ENCODE measurements at places on chromosomes 7 and 10.
A peak's percentile ranks its signal among the peaks of the same experiment; 100 is the strongest.

- peak; percentile 17 for DNase-seq
These were observed 20.4 kb upstream of the INMT start for GRCh38 chr7:30731581-30731980.

DNA sequence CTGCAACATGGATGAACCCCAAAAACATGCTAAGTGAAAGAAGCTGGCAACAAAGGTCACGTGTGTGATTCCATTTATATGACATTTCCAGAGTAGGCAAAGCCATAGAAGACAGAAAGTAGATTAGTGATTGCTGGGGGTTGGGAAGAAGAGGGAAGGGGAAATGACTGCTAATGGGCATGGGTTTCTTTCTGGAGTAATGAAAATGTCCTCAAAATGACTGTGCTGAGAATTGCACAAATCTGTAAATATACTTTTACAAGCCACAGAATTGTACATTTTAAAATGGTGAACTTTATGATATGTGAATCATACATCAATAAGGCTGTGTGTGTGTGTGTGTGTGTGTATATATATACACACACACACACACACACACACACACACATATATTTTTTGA, 15.8 kb downstream of the MMS19 start:
- no peak for DNase-seq

- no peak for DNase-seq
These were observed 37.4 kb downstream of the AMZ1 start for GRCh38 chr7:2725178-2726105.

DNA sequence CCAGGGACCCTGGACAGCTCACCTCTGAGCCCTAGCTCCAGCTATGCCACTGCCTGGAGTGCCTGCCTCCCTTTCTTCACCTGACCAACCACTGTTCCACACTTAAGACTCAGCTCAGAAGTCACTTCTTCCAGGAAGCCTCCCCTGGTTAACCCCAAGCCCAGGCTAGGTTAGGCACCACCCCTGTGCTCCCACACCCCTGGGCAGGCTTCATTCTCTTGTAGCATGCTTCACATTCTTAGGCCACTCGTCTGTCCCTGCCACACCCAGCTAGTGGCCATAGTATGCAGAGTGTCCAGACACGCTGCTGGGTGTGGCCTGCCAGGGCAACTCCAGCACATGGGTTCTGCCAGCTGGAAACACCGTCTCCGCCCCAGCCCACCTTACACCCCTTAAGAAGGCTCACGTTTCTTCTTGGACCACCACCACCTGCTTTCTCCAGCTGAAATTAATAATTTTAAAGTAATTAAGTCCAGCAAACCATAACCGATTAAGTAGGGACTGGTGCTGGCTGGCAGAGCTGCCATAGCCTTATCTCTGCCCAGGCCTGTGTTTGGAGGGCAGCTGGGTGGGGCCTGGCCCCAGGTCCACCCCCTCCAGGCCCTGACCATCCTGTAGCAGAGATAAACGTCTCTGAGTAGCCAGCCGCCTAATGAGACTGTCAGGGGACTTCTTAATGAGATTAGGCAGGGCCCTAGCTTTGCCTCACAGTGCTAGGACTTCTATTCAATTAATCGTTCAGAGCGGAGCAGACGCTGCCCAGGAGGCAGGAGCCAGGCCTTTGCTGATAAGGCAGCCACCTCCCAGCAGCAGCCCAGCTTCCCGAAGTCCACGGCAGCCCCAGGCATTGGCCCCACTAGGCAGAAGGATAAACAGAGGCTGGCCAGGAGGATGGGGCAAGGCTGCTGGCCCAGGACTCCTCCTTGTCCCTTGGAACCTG, 20.5 kb downstream of the GRID1 start:
- peak; percentile 33 for DNase-seq

- DNase-seq = no peak
These were observed 797.3 kb downstream of the XPNPEP1 start for GRCh38 chr10:109126016-109126415.

DNA sequence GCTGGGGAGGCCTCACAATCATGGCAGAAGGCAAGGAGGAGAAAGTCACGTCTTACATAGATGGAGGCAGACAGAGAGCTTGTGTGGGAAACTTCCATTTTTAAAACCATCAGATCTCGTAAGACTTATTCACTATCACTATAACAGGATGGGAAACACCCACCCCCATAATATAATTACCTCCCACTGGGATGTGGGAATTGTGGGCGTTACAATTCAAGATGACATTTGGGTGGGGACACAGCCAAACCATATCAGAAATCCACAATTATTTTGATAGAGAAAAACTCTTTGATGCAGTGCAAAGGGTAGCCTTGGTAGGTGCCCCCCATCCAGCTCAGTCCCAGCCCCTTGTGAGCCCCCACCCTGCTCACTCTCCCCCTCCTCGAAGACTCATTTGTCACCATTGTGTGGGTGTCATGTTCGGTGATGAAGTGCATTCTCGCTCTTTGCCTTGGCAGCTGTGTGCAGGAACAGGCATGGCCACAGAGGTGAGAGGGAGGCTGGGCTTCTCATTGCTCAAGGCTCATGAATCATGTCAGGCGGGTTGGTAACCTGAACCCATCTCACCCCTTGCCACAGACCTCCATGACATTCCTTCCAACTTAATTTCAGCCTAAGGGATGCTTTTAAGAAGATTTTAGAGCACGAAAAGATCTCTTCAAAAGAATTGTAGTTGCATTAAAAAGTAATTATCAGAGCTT, 75.9 kb downstream of the BUB3 start:
- DNase-seq = no peak

GRCh38 chr7:5394264-5395105, 29.1 kb downstream of the TNRC18 start:
- no peak for DNase-seq

DNA sequence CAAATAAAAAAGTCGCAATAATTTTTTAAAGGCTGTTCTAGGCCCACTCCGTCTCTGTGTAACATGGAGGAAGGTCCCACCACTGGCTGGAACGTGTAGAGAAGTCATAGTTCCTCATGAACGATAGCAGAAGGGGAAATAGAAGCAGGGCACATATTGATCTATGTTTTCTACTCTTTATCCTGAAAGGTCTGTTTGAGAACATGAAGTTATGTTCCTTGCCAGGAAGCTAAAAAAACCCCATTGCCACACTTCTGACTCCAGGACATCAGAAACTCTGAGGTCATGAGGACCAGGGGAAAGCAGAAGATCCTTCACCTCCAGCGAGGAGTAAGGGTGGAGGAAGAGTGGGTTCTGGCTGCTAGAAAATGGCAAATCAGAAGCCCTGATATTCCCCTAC, 10.8 kb downstream of the ANKRD22 start:
- DNase-seq = no peak

DNA sequence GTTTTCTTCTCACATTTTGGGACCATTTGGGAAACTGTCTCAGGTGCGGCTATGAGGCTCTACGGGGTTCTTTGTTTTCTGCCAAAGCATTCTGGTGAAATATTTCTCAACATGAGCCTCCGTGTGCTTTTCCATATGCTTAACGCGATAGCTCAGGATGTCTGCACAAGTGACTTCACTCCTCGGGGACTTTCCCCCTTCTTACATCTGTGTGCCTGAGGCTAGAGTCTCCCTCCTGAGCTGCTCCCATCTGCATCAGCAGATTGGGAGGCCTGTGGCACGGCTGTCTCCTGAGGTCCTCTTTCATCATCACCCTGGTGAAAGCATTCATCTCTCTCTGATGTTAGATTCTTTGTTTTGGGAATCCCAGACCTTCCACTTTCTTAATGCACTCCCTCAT, 1190.9 kb downstream of the TYW1 start:
- DNase-seq = peak; percentile 17

GRCh38 chr7:54664235-54665228, 94.5 kb downstream of the SEC61G start:
- DNase-seq = no peak

DNA sequence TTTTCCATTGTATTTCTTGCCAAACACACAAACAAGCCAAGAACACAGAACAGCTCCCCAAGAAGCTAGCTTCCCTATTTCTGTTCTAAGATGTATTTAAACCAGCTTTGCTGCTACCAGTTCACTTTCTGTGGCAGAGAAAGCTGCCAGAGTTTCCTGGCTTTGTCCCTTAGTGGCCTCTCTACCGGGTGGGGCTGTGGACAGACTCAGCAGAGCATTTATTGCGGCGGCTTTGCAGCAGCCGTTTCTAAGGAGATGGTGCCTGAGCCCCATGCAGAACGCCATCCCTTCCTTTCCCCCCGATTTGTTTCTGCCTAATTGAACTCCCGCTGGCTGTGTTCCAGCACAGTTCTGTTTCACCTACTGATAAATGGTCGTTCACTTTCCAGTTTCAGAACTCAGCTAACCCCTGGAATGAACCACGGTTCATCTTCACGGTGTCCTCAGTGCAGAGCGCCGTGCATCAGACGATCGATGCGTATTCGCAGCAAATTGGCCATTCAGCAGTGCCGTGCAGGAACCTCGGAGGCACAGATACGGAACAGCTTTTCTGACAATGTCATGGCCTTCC, 33.8 kb upstream of the SFMBT2 start:
- DNase-seq = no peak

DNA sequence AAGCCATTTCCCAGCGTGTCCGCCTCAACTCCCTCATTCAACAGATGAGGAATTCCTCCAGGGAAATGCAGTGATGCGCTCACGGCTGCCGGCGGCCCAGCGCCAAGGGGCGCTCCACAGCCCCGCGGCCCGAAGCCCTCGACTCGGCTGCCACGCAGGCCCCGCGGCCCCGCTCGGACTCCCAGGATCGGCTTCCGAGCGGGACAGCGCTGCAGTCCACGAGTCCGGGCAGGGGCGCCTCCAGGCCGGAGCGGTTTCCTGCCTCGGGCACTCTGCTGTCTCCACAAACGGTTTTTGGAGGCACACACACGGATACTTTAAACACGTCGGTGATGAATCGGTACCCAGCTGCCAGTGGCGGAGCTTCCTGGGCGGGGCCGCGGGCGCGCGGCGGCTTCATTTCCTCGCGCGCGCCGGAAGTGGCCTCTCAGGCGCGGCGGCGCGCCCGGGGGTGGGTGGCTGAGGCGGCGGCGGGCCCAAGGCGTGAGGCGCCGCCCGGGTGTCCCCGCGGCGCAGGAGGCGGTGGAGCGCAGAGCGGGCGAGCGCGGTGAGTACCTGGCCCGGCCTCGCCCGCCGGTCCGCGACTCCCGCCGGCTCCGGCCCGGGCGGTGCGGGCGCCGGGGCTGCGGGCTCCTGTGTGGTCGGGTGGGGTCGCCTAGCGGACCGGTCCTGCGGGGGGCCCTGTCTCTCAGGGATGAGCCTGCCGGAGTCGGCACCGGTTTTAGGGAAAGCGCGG, at the start of gene CSGALNACT2:
Gene CSGALNACT2, plus strand, starts transcription at position 425 of the 736 bp plus-strand sequence. CDS start 16,705 bp downstream, outside the sequence.
- peak; percentile 88 for DNase-seq

- no peak for DNase-seq
These were observed 67.4 kb downstream of the LANCL2 start for GRCh38 chr7:55432506-55432905.
